ENCODE measurements at places on chromosomes 2 and 18. TPM values are rescaled to one million over a fixed set of nuclear protein-coding genes. Genes with fewer than 3 reads are reported as not detected.

The KIAA2012 gene
- 0.11 TPM for polyA plus RNA-seq

The DOK6 gene
- 20.7 TPM for polyA plus RNA-seq

The GCG gene
- not detected for polyA plus RNA-seq

The ATP6V1B1 gene
- polyA plus RNA-seq, result 58.0 TPM

- no peak for DNase-seq
These were observed 41.2 kb downstream of the CABYR start for GRCh38 chr18:24180048-24180447.

DNA sequence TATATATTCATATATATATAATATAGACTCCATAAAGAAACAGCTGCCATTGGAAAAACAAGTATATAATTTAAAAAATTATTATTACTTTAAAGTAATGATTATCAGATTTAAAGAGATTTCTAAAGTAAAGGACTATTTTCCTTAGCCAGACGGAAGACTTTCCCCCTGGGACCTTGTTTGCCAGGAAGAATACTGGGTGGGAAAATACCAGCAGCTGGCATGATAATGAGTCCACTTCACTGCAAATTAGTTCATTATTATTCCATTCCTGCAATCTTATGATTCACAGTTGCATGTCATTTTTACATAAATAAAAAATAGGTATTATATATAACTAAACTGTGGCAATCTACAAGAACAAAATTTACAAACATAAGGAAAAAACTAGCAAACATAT, 339.8 kb upstream of the CDH7 start:
- no peak for DNase-seq

DNA sequence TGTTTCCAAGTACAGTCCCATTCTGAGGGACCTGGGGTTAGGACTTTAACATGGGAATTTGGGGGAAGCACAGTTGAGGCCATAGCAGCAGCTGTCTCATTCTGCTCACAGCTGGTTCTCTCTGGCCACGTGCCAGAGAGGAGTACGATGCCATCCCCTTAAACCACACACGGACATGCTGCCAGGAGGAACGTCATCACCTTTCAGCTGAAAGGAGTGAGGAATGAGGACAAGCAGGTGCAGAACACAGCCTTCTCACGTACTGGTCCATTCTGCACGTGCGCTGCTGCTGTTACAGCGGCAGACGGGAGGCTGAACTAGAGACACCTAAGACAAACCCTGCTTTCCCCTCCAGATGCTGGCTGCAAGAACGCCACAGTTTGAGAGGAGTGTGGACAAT, 33.5 kb downstream of the ODC1 start:
- DNase-seq, result no peak

DNA sequence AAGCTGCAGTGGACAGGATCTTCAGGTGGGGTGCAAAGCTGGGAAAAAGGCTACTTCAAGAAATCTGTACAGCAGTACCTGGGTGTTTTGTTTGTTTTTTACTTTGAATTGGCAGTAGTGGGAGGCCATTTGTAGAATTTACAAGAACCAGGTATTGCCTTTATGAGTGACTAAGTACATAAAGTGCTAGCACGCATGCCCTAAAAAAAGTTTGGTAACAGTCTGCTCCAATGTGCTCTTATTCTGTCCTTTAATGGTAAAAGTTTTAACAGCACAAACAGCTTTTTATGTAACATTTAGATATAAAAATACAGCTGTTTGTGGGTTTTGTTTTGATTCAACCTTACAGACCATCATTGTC, 17.2 kb downstream of the REV1 start:
- DNase-seq, result no peak

- DNase-seq, result no peak
These were observed 41.3 kb downstream of the FSHR start for GRCh38 chr2:49113046-49113445.
